T-helper 1 cell (primary cell): ENCODE measurements at places on chromosomes 12 and 14.

DNA sequence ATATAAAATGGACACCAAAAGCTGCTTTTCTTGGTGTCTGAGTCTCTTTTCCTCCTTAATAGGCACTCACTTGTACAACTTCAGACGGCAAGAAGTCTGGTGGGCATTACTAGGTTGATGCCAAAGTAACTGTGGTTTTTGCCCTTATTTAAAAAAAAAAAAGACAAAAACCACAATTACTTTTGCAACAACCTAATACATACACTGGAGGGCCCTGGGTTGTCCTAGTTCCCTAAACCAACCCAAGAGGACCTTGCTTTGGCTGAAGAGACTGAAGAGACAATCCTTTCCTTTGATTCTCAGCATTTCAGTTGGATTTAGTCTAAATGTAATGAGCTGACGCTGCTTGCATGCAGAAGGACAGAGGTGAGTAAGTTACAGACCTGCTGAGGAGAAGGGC is 16.2 kb upstream of the PLEKHG3 start:
- DNase-seq: no peak

GRCh38 chr14:100590726-100591452 is 3.7 kb upstream of the BEGAIN start:
- no peak for DNase-seq

DNA sequence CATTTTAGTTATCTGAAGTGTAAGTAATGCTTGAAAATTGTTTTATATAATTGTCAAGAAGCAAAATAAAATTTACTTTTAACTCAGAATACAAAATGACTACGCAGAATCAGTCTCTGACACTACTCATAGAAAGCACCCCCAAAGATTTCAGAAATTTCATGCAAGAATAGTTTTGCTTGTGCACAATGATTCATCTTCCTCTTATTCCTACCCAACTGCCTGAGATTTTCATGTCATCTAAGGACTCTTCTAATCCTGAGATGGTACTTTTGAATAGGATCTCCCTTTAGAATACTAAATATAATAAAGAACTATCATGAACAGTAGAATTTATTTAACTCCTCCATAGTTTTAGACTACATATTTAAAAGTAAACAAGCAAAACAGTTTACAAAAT is 485.3 kb upstream of the MGAT4C start:
- DNase-seq: no peak

DNA sequence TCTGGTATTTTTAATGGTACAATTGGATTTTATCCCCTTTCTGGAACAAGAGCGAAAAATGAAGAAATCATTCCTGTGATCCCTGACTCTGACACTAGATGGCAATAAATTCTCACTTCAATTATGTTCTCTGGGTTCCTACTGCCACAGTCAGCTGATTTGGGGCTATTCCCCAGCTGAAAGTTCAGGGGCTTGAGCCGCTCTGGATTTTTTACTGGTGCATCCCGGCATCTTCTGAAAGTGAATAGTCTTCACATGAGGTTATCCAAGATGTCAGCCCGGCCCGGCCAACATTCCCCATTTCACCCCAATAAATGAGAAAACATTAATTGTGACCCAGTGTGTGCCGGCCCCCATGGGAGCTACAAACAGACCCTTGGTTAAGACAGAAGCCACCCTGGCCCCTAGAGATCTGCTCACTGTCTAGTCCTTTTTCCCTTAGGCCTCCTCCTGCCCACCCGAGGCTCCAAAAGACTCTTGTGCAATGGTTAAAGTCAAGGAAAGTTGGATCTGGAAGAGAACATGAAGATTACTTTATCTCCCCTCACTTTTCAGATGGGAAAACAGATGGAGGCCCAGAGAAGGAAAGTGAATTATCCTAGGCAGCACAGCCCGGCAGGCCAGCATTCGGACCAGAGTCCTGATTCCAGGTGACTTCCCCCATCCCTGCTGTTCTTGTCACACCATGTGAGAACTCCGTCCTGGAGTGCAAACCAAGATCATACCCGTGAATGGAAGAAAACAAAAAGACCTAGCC is 20.8 kb downstream of the CKAP4 start:
- DNase-seq: no peak

DNA sequence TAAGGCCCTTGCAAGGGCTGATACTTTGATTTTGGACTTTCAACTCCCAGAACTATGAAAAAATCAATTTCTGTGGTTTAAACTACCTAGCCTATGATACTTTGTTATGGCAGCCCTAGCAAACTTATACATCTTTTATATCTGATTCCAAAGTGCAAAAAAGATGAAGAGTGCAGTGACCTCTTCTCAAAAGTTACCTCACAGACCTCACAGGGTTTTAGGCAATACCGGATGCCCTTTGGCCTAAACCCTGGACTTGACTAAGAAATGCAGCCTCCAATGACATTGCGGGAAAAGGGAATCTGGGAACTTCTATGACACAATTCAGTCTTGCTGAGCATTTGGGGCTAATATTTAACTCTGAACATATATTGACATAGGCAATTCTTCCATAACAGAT is 63.3 kb downstream of the IGF1 start:
- no peak for DNase-seq

GRCh38 chr12:107917912-107918800 is 143.7 kb downstream of the ASCL4 start:
- no peak for DNase-seq

DNA sequence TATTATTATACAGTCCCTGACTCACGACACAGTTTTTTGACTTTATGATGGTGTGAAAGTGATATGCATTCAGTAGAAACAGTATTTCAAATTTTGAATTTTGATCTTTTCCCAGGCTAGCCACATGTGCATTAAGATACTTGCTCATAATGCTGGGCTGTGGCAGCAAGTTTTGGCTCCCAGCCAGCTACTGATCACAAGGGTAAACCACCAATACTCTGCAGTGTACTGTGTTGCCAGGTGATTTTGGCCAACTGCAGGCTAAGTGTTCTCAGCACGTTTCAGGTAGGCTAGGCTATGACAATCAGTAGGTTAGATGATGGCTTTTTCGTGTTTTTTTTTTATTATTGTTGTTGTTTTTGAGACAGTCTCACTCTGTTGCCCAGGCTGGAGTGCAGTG is 69.4 kb upstream of the ACTN1 start:
- no peak for DNase-seq

- no peak for DNase-seq
These were observed 68.0 kb downstream of the SLC25A47 start for GRCh38 chr14:100391173-100391572.

DNA sequence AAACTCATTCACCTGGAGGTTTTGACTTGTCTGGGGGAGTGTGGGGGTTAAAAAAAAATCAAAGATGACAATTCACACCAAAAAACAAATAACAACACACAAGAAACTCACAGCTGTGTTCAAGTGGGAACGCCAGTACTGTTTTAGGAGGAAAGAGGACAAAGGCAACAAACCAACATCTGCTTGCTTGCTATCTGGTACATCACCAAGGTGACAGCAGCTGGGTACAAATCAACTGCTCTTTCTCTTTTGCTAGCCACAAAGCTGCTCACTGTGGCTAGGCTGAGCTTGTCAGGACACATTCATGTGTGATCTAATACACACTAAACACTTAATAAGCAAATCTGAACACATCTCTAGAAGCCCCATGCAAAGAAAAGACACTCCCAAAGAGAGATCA is 128.0 kb upstream of the RAP1B start:
- DNase-seq: no peak

DNA sequence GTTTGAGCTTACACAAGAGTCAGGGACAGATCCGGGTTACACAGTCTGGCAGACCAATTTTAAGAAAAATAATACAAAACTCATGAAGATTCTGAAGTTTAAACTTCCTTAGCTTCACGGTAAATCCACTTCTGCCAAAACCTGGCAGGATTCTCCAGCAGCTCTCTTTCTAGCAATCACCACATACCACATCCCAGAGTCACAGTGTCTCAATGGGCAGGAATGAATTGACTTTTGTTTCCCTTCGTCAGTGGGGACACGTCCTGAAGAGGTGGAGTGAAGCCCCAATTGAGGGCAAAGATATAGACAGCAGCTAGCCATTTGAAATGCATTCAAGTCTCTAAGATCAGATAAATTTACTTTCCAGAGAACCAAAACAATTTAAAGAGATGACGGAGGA is 117.1 kb upstream of the ARHGAP5 start:
- DNase-seq: no peak

DNA sequence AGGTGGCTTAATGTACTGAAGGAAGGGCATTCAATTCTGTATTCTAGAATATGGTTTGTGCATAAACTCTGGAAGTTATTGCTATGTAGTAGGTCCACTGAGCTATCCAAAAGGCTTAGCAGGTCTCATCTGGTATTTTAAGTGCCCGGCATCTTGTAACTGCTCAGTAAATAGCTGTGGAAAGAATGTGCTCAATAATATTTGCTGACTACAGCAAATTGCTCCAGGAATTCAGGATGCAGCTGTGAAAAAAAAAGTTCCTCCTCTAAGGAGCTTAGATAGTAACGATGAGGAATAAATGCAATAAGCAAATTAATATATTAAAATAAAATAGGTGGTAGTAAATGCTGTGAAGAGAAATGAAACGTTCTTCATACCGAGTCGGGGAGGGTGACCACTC is 857.1 kb downstream of the AACS start:
- DNase-seq: no peak

DNA sequence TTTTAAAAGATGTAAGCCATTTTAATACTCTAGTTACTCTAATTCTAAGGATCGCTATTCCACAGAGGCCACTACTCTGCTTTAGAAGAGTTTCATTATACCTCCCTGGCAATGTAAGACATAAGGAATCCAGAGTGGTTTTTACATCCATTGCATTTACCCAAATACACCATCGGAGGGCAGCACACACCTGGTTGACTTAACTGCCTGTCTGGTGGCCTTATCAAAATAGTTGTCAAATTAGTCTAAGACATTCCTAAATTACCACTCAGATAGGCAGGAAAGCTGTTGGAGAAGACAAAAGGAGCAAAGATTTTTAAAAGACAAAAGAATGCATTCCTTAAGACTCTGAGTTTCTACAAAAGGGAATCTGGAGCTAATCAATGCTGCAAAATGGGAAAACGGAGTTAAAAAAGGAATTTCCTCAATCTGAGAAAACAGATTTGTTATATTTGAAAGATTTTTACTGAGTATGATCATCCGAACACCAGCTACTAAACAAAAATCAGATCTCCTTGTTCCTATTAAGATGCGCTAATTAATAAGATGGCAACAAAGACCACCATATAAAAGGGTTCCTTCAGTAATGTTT is 33.8 kb upstream of the FGD4 start:
- DNase-seq: peak; percentile 5

DNA sequence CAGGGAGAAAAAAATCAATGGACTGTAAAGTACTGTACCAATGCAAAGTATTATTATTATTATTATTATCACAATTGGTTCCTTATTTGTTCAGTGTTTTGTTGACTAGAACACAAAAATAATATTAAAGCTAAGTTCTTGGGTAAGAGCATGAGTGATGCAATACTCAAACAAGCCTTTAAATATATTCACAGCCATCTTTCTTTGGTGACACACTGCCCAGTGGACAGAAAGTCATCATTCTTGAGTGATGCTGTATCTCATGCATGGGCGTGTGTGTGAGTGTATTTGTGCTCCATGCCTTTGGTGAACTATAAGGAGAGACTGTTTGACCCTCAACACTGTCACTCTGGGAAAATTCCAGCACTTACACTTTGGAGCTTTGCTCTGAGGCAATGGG is 93.6 kb downstream of the KCNK10 start:
- no peak for DNase-seq

- no peak for DNase-seq
These were observed 30.6 kb upstream of the MMP17 start for GRCh38 chr12:131797588-131797934.

- no peak for DNase-seq
These were observed 304.9 kb downstream of the ZFP36L1 start for GRCh38 chr14:68487805-68488590.

DNA sequence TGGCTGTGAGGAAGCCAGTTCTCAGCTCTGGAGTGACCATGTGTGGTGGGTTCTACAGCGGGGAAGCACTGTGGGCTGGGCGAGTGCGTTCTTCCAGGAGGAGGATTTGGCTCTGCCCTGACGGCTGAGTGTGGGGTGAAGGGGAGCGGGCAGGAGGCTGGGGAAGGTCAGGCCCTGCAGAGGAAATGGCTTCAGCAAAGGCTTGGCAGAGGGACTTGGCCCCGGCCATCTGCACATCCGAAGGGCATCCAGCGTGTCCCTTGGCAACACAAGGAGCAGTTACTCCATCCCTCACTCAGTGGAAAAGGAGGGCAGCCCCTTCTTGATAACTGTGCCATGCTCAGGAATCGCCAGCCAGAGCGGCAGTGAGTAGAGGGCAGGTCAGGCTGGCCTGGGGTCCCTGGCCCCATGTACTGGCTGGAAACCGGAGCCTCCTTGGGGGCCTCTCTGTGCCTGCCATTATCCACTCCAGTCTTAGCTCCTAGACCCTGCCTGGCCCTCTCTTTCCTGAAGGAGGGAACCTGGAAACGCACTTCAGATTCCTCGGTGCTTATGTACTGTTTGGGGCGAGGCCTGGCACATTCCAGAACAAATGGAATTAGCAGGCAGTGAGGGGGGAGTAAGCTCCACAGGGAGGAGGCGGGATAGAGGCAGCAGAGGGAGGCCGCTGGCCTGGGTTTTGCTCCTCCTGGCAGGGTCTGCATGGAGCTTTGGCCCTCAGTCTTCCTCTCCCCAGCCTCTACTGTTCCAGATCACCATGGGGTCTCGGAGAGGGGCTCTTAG is 133.6 kb upstream of the NCOR2 start:
- no peak for DNase-seq

- no peak for DNase-seq
These were observed 143.0 kb upstream of the ARID2 start for GRCh38 chr12:45586486-45586885.

DNA sequence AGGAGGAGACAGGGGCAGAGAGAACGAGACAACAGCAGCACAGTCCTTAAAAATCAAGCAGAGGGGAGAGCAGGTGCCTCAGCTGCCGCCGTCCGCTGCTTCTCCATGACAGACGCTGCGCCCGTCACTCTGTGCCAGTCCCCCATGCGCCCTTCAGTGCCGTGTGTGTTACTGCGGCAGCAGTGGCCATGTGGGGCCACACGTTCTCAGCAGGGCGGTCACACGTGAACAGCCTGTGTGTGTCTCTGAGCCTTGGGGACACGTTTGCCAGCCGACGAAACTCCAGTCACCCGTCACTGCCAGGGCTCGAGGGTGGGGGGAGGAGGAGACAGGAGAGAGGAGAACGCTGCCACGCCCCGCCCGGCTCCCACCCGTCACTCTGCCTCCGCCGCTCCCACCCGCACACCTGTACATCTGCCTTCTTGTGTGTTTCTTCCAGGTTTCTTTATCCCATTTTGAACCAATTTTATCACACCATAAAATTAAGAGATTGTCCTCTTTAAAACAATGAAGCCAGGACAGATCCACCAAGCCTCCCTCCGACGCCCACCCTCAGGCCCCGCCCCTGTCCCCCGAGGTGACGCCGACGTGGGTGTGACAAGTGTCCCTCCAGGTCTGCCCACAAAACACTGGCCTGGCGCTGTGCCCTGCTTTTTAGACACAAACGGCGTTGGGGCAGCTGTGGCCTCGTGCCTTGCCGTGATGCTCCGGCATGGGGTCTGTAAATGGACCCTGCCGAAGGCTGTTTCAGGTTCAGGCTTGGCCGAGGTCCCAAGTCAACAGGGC is 58.2 kb downstream of the GALNT9 start:
- no peak for DNase-seq

GRCh38 chr14:54722791-54723432 is 156.0 kb downstream of the SAMD4A start:
- DNase-seq: no peak

- DNase-seq: no peak
These were observed 27.7 kb downstream of the CCDC85C start for GRCh38 chr14:99576304-99576703.

- DNase-seq: no peak
These were observed 6.5 kb upstream of the AK7 start for GRCh38 chr14:96385385-96385784.

- no peak for DNase-seq
These were observed 6.2 kb downstream of the KLHL28 start for GRCh38 chr14:44955528-44955927.

- DNase-seq: no peak
These were observed 73.2 kb upstream of the BICD1 start for GRCh38 chr12:32033406-32033805.
